ENCODE measurements at places on chromosomes 16 and 17. TPM values are rescaled to one million over a fixed set of nuclear protein-coding genes. Genes with fewer than 3 reads are reported as not detected.

- DNase-seq, result no peak
Observed at GRCh38 chr17:49397586-49397985, 17.1 kb downstream of the PHB1 start.

Gene MT1G
- not detected for total RNA-seq

DNA sequence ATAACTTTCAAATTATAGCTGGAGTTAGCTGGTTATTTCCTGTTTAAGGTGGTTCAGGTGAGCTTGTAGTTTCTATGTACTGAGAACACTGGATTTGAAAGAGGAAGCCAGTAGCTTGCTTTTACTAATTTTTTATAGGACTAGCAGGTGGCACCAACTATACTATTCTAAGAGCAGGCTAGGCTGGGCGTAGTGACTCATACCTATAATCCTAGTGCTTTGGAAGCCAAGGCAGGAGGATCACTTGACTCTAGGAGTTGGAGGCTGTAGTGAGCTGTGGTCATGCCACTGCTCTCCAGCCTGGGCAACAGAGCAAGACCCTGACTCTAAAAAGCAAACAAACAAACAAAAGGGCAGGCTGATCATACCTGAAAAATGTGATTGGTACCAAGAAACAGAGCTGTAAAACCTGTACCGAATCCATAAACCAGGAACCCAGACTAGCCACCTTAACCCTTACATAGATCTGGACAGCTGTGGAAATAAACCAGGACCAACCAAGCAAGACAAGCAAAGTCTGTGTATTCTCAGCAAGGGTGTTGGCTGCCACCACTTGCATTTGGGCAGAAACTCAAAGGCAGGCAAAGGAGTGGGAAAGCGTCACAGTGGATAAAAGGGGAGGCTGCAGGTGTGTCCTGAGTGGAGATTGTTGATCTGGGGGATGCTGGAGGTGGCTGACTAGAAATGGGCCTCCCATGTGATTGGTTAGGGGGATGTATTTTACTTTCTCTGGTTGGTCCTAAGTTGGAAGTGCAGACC is 36.3 kb downstream of the SLC47A1 start:
- DNase-seq, result no peak

DNA sequence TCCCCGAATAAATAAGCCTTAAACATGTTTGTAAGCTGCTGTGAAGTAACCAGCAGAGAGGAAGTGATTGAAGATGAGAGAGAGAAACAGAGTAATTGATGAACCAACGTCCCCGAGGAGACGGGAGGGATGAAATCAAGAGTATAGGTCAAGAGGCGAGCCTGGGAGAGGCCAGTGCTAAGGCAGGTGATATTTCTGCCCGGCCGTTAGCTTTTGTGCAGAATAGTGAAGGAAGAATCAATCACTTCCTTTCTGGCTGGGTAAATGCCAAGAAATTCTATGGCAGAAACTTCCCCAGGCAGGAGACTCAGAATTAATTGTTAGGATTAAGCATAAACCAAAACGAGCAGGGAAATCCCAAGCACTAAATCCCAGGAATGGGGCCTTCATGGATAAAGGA is 273.8 kb downstream of the CDH13 start:
- no peak for DNase-seq

Gene PSMC3IP
- total RNA-seq, result 1.2 TPM

- DNase-seq, result no peak
Observed at GRCh38 chr17:54985476-54985875, 16.9 kb downstream of the STXBP4 start.

Gene PRSS22
- 3.1 TPM for total RNA-seq

- peak; percentile 93 for DNase-seq
Observed at GRCh38 chr16:24635900-24636610, 93.4 kb upstream of the TNRC6A start.

- DNase-seq, result no peak
Observed at GRCh38 chr17:48578616-48579470, 693 bp upstream of the HOXB4 start.

Gene HOXB1
- 0.96 TPM for total RNA-seq

Gene GRAP
- 5.1 TPM for total RNA-seq

Gene C17orf50
- total RNA-seq, result not detected

Measured in umbilical cord (tissue), 2 donors.